ENCODE measurements at places on chromosomes 2 and 18.

- no peak for DNase-seq
Measured at GRCh38 chr2:241853651-241854341, 4.9 kb downstream of the PDCD1 start.

DNA sequence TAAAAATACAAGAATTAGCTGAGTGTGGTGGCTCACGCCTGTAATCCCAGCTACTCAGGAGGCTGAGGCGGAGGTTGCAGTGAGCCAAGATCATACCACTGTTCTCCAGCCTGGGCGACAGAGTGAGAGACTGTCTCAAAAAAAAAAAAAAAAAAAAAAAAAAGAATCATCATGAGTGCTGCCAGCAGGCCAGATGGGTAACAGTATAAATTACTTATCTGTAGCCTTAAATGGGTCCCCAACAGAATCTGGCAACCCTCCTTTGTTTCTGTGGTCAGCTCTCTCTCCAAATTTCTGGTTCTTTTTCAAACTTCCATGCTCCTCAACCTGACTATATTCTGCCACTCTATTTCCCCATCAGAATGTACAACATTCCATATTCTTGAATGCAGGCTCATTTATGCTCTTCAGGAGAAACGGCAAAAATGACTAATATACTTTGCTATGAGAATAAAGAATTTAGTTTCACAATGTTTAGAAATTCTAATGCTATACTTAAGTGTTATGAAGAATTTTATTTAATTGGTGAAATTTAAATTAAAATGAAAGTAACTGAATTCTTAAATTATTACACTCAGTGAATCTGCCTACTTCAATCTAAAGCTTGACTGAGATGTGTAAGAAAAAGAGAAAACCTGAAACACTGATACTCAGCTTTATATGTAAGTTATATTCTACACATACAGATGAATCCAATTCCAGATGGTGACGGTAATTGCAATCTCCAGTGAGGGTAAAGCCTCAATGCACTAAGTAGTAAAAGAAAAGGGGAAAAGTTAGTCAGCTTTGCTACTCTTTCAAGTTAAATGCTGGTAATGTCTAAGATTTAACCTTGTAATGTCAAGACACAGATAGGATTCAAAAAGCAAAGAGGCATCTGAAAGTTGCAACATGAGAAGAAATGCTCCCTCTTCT lies 24.8 kb downstream of the LPIN2 start:
- no peak for DNase-seq

DNA sequence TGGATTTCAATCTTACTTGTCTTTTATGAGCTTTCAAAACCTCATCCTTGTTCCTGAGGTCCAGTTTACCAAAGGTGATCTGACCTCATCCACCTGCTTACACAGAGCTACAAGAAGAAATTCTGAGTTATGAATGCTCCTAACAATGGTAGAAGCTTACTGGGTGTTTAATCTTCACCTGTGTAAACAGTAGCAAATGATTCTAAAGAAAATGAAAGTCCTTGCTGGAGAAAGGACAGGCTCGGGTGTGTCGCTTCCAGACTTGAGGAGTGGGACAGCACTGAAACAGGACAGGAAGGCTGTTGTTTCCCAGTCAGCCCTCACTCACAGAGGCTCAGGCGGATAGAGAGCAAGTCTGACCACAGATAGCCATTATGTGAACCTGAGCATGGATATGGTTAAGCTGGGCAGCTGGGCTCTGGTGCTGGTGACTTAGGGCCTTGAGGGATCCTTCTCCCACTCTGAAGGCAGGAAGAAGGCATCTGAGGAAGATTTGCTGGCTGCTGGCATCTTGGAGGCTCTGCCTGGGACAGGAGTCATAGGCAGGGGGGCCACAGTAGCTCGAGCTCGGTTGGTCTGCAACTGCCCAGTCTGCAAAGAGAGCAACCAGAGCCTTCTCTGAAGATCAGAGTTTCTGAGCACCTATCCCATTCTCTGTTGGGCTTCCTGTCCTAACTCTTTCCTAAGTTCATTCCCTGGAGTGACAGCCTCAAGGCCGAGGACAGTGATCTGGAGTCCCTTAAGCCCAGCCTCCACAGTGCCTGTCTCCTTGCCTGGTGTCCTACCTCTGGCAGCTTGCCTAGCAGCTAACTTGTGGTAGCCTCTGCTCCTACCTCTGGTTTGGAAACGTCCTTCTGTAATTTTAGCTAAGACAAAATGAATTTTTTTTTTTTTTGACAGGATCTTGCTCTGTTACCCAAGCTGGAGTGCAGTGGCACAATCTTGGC lies 4.0 kb downstream of the DOK1 start:
- no peak for DNase-seq

- no peak for DNase-seq
Measured at GRCh38 chr2:15189216-15189615, 371.9 kb downstream of the NBAS start.

- DNase-seq = no peak
Measured at GRCh38 chr2:4668381-4668780, 965.0 kb downstream of the DCDC2C start.

DNA sequence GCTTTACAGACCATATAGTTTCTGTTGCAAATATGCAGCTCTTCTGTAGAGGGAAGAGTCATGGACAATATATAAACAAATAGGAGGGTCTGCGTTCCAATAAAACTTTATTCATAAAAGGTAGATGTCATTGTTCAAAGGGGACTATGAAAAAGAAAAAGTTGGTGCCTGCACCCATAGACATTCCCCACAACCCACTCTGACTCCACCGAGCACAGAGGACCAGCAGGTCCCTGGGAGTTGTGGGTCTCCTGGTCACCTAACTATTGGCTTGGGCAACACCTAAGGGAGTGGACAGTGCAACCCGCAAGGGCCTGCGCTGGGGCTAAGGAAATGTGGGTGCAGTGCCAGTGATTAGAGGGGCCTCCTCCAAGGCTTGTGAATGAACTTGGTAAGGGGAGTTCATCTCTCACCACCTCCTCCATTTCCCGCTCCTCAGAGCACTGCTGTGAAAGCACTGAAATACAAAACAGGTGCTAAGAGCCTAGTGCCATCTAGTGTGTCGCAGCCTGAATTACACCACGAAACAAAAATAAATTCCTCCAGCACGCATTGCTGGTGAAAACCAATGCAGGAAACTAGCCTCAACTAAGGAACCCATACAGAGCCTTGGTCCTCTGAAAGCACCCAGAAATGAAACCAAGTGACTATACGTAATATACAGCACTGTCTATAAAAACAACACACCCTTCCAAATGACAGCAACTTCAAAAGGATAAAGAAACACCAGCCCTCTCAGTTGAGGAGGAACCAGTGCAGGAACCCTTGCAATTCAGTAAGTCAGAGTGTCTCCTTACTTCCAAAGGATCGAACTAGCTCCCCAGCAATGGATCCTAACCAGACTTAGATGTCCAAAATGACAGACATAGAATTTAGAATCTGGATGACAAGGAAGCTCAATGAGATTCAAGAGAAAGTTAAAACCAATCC lies 166.6 kb downstream of the RNF144A start:
- no peak for DNase-seq
